A172 (cell line): ENCODE measurements at places on chromosomes 2 and 18. TPM values are rescaled to one million over a fixed set of nuclear protein-coding genes. Genes with fewer than 3 reads are reported as not detected.

Gene SNED1
- 2.5 and 5.2 TPM in 2 replicates for total RNA-seq

Gene GRP
- not detected in 2 replicates for total RNA-seq

Gene SERPINB2
- total RNA-seq: not detected in 2 replicates

Gene VWA3B
- not detected in 2 replicates for total RNA-seq

DNA sequence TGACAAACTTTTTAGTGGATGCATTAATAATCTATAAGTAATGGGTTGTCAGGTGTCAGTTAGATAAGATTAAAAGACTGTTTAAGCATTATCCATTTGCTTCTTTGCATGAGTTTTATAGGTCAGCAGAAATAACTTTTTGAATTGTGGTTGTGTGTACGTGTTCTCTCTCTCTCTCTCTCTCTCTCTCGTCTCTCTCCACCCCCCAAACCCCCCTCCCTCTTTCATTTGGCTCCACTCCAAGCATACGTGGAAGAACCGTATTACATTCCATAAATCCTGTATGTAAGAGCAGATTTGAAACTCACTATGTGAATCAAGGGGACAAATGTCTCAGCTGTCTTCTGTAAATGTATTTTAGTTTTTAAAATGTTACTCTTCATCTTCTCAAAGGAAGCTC, 120.2 kb downstream of the MEIS1 start:
- DNase-seq: no peak

DNA sequence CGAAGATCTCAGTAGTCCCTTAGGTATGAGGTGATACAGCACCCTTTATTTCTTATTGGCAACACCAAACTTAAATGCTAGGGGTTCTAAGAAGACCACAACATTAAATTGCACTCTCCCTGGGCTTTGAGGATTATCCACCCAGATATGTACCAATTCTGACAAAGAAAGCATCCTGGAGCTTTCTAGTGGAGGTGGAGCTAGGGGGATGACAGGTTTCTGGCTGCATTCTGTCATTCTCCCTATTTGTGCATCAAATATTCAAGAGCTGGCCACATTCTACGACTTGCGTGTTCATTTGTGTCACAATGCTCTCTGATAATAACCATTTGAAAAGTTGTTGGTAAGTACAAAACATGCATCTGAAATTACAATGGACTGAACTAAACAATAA, 111.1 kb downstream of the CDH2 start:
- peak; percentile 33 for DNase-seq

DNA sequence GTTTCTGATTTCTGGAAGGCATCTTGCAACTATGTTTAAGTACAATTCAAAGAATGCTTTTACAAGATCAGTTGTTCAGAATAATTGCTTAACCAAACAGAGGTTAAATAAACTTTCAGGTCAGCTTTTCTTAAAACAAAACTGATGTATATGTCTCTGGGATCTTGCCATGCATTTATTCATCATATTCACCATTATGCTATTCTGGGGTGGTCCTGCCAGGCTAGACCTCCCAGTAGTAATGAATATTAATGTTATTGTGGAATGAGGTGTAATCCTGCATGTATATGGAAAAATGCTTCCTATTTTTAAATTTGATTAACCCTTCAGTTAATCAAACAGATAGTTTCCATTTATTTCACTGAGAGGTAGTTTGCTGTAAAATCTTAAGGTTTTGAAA, 129.3 kb upstream of the RGPD4 start:
- DNase-seq: no peak

- no peak for DNase-seq
These were observed 2.1 kb downstream of the ATL2 start for GRCh38 chr2:38374984-38375383.

DNA sequence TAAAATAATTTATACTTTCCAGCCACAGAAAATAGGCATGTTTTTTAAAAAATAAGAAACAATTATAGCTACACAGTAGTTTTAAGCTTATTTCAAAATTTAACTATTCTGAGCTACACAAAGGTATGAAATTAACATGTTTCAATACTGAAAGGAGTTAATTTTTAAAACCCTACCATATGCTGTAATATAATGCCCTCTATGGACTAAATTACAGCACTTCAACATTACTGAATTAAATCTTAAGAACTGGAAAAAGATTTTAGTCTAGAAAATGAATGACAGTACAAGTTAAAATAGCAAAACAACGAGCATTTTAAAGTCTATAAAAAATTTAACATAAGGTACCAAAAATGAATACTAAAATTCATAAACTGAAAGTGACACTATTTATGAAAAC, 36.3 kb downstream of the RTN4 start:
- no peak for DNase-seq

DNA sequence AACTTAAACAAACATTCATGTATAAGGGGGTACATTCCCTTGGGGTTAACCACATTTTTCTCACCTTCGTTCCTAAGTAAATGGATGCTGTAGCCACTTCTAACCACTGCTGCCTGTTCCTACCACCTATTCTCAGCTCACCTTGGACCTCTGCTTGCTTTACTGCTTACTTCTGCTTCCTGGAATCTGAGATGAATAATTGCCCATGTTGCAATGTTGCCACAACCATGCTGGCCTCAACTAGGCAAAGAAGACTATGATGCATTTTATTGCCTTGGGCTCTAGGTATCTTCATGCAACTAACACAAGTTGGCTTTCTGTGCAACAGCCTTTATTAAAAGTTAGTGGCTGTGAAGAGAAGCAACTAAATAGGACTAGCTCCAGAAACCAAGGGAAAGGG, 106.3 kb upstream of the TCF4 start:
- DNase-seq: no peak

DNA sequence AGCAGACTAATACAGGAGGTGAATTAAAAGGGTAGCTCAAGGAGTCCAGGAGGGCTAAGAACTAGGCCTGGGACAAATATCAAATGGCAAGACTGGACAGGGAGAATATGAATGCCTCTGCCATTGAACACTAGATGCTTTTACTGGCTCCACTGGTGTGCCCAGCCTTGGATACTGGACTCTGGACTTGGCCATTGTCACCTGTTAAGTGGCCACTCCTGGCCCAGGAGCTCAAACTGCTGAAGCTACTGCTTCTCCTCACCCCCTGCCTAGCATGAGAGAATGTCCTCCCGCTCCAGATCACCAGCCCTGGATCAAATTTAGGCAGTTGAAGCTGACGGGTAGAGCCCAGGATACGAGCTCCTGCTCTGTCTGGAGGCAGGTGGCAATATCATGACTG, 170.8 kb downstream of the DDX1 start:
- no peak for DNase-seq
